ENCODE measurements at places on chromosomes 6 and 20. TPM values are rescaled to one million over a fixed set of nuclear protein-coding genes. Genes with fewer than 3 reads are reported as not detected.

- no peak for DNase-seq
Observed at GRCh38 chr6:13453771-13454251, 33.6 kb downstream of the GFOD1 start.

DNA sequence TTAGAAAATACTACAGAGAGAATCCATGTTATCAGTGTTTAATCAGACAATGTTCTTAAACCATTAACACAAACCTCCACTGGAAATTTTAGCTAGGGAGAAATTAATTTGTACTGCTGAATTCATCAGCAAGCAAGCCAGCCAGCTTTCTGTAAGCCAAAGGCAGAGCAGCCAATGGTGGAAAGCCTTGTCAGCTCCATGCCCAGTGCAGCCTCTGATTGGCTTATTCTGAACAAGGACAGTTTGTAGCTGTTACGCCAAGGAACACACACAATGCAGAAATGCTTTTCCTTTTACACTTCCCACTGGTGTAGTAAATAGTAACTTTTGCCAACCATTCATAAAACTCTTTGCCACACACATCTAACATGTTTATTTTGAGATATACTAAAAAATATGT, 265.0 kb downstream of the TENT5A start:
- DNase-seq = no peak

Gene TMEM74B
- 0.65 TPM for total RNA-seq

DNA sequence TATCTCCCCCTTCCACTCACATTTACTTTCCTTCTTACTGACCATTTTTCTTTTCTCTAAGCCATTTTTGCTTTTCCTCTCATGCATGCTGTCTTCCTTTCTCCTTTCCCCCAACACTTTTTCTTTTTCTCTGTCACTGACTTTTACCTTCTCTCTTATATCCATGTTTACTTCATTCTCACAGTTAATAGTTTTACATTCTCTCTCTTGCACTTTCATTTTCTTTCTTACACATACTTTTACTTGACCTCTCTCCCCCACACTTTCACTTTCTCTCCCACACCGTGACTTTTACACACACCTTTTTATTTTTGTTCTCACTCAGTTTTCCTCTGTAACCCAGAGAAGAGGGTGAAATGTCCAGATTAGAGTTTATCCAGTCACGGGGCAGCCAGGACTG, 636.3 kb downstream of the PTPRT start:
- DNase-seq = no peak

DNA sequence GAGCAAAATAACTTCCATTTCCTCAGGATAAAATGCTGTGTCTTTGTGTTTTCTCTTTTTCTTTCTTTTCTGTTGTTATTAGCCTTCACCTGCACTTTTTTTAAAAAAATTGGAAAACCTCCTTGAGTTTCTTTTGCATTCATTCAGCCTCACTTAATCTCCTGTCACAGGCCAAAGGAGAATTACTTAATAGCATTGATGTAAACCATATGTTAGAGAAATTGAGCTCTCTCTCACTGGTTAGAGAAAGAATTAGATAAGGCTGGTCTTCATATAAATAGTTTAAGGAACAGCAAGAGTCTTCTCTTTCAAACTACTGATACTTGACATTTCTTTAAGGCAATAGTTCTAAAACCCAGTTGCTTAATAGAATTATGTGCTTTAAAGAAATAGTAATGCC, 564.2 kb downstream of the TFAP2B start:
- DNase-seq = no peak

DNA sequence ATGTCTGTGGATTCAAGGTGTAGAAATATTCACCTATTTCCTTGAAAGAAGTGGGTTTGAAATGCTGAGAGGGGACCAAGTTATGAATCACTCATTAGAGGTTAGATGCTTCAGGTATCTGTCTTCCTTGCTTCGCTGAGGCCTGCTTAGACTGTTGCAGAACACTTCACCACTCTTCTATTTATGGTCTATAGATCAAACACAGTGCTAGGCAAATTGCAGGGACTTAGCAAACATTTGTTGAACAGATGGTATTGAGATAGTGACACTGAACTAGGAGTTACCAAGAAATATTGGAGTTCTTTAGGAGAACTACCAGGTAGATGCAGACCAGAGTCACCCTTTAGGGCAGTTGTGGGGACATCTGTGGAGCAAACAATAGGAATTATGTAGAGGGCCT, 123.8 kb downstream of the RFPL4B start:
- DNase-seq = no peak

Gene CPXM1
- total RNA-seq = 6.3 TPM

Gene OOEP
- not detected for total RNA-seq

- DNase-seq = no peak
Observed at GRCh38 chr6:158283304-158283980, 28.8 kb upstream of the TULP4 start.

Gene CALHM5
- total RNA-seq = 9.7 TPM

Gene TPX2
- total RNA-seq = 51.0 TPM

DNA sequence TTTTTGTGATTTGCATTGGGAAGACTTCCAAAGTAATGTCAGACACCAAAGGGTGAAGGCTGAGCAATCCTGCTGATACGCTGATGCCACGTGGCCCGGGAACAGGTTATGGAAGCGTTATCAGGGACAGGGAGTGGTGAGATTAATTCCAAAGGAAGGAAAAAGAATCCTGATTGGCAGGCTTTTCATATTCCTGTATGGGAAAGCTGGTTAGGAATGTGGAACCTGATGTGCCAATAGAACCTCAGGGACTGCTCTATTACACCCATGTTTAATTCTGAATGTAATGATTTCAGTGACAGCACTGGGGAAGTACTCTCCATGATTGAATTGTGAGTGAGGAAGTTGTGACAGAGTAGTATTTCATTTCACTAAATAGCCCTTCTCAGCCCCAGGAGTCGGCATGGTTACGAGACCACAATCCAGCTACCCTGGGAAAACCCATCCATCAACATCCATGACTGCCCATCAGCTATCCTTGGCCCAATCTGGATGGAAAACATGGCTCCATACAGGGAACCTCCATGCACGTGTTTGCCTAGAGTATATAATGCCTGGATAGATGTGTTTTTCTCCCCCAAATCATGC, 49.4 kb downstream of the F13A1 start:
- DNase-seq = no peak

Gene KCNQ5
- total RNA-seq = 4.1 TPM

Gene SPATS1
- total RNA-seq = not detected

DNA sequence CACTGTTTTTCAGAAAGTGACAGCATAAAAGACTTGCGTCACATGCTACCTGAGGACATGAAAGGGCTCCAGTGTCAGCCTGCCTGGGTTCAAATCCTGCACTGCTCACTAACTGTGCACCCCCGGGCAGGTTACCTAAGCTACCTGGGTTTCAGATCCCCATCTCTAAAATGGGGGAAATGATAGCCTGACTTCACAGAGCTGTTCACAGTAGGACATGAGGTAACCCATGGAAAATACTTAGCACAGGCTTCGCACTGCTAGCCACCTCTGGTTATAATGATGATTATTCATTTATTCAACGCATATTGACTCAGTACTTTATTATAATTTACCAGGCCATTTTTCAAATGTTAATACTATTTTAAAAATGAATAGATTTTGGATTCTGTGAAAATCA, 23.0 kb downstream of the TBC1D7 start:
- DNase-seq = no peak

Gene C20orf144
- total RNA-seq = 0.17 TPM

- DNase-seq = no peak
Observed at GRCh38 chr6:51562198-51562597, 525.2 kb downstream of the PKHD1 start.

Gene HLA-A
- 187 TPM for total RNA-seq

DNA sequence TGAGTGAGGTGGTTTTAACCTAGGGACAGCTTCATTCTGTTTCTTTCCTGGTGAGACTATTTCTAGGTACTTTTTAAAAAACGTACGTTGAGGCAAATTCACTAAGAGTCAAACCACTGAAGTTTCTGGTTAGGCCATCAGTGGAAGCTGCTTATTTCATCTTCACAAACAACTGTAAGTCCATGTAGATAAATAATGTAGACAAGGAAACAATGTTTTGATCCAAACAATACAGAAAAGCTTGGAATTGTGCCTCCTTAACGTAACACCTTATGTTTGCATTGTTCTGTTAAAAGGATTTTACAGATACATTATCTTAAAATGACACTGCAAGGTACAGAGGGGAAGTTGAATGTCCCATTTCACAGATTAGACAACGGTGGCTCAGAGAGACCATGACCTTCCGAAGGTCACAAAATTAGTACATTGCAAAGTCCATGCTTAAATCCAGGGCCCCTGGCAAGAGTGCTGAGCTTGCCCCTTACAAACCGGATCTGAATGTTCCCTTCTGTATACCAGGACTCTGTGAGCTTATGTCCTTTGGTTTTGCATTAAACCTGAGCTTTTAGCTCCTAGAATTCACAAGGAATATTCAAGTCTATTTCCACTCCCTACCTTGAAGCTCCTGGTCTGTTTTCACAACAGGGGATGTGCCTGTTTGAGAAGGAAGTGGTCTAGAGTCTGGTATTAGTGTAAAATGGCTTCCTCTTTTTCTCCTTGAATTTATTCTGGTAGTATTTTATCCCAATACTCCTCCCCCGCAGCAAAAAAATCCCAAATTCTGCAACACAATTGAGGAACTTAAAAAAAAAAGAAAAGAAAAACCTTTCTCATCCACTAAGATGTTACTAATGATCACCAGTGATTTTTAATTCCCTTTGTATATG, 28.9 kb upstream of the ZNF217 start:
- DNase-seq = no peak

Gene PSMB1
- total RNA-seq = 173 TPM

GRCh38 chr6:129469070-129469662, 240.8 kb downstream of the ARHGAP18 start:
- DNase-seq = no peak

DNA sequence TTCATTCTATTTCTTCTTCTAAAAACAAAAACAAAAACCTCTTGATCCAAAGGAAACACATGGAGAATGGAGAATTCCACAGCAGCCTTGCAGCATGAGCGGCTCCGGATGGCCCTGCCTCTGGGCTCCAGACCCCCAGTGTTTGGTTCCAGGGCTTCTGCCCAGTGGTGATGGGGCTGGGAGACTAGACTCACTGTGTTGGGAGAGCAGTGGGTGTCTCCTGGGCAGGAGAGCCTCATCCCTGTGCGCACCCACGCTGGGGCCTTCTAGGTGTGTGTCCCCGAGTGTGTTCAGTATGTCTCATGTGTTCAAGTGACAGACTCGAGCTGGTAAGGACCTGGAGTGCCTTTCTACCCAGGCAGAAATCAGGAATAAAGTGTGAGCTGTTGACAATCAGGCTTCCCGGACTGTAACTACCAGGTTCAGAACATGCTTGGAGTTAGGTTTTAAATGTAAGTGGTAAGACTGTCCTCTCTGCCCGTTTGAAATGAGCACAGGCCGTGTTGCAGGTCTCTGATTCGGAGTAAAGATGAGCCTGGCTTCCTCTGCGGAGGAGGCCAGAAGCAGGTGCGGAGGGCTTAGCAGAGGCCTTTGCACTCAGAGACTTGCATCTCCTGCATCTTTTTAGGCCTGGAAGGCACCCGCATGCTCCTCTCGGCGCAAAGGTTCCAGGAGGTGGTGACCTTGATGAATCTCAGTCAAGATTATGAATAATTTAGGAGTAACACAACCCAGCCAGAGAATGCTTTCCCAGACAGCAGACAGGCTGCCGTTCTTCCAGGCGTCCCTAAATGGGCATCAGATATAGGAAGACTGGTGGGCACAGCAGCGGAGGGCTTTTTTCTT, 253.6 kb downstream of the CDH26 start:
- DNase-seq = no peak

Gene PPIL6
- 2.5 TPM for total RNA-seq

DNA sequence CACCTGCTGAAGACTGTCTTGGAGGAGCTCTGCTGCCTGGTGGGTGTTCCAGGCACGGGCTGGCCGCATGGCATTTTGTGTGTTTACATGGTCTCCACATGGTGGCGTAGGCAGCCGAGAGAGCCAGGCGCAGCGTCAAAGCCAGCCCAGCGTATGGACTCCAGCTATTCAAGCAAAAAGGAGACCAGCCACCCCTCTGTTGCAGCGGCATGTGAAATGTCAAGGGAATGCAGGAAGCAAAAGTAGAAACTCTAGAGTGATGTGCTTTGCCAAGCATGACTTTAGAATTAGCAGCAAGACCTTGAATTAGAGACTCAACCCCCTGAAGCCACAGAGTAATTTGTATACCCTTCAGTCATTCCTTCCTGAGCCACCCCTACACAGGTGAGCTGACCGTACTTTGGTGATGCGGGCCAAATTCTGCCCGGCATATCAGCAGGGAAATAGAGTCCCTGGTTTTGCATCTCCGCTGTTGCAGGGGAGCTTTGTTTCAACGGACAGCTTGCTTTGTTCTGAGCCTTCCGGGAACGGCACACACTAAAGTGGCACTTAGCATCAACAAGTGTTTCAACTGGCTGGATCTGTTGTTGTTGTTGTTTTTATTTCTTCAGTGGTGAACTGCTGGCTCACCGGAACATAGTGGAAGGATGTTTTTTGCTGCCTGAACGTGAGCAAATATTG, 48.5 kb downstream of the FNDC1 start:
- DNase-seq = no peak

DNA sequence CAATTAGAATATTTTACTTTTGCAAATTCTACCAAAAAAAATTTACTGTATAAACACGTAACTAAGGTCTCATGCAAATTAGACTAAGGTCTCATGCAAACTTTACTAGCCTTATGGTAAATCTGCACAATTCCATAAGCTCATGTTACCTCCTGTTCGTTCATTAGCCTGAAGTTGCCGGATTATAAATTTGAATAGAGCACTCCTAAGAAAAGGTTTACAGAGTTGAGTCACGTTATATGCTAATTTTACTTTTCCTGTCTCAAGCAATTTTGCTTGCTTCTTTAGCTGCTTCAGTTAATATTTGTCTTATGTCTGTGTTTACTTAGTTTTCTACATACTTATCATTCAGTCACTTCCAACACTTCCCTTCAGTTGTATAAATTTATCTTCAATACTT, 1434.0 kb upstream of the EYS start:
- no peak for DNase-seq

- DNase-seq = no peak
Observed at GRCh38 chr6:122289762-122290539, 109.5 kb upstream of the HSF2 start.

Gene C6orf163
- total RNA-seq = 1.2 TPM

- no peak for DNase-seq
Observed at GRCh38 chr6:144298194-144298593, 13.1 kb downstream of the UTRN start.

Gene LY6G6D
- total RNA-seq = not detected

DNA sequence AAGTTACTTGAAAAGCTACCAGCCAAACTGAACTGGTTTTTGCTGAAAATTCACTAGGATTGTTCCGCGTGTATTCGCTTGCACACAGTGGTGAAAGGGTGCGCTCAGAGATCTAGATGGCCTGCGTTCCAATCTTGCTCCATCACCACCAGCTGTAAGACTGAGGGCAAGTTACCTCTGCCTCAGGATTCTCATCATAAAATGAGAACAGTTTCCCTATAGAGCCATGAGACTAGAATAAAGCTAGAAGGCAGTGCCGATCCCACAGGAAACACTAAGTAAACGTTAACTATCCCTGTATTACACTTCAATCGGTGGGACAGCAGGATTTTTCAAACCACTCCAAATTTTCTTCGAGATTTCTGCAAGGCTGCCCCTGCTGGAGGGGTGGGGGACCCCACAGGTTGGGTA, 838 bp downstream of the AHCY start:
- DNase-seq = no peak
